GM23248 (cell line): ENCODE measurements at places on chromosomes 16 and 17. TPM values are rescaled to one million over a fixed set of nuclear protein-coding genes. Genes with fewer than 3 reads are reported as not detected.

- no peaks in the 10 kb centered on the region for H3K36me3 ChIP-seq
- H3K27me3 ChIP-seq = no peaks in the 10 kb centered on the region
- no peaks in the 10 kb centered on the region for H3K4me1 ChIP-seq
- no peak overlapping the region for H3K27ac ChIP-seq
- no peak for DNase-seq
Measured at GRCh38 chr16:23700093-23700492, 12.9 kb downstream of the ERN2 start.

- no peak overlapping the region for H3K27ac ChIP-seq
- no peaks in the 10 kb centered on the region for H3K27me3 ChIP-seq
- no peaks in the 10 kb centered on the region for H3K36me3 ChIP-seq
- no peaks in the 10 kb centered on the region for H3K4me1 ChIP-seq
- H3K4me3 ChIP-seq = no peak overlapping the region
Measured at GRCh38 chr16:85335584-85336491, 223.6 kb upstream of the CIBAR2 start.

- H3K36me3 ChIP-seq = 0 out of 2 replicates have a peak, but pooled peaks cover 5% of the 10 kb centered on the region
- H3K4me1 ChIP-seq = peaks cover 12% of the 10 kb centered on the region
- no peak for DNase-seq
Measured at GRCh38 chr17:9487406-9487805, 88.2 kb downstream of the STX8 start.

Gene RSPRY1
- total RNA-seq = 34.7 and 42.7 TPM in 2 replicates

Gene SDR42E2
- total RNA-seq = not detected in 2 replicates

Gene NPIPB9
- total RNA-seq = 0.38 TPM in 1 of 2 replicates, not detected in the other

Gene MEIOC
- total RNA-seq = not detected in 2 replicates

Gene CRHR1
- not detected in 2 replicates for total RNA-seq
